NCI-H1930 (cell line): ENCODE measurements at places on chromosomes 2 and 18.

DNA sequence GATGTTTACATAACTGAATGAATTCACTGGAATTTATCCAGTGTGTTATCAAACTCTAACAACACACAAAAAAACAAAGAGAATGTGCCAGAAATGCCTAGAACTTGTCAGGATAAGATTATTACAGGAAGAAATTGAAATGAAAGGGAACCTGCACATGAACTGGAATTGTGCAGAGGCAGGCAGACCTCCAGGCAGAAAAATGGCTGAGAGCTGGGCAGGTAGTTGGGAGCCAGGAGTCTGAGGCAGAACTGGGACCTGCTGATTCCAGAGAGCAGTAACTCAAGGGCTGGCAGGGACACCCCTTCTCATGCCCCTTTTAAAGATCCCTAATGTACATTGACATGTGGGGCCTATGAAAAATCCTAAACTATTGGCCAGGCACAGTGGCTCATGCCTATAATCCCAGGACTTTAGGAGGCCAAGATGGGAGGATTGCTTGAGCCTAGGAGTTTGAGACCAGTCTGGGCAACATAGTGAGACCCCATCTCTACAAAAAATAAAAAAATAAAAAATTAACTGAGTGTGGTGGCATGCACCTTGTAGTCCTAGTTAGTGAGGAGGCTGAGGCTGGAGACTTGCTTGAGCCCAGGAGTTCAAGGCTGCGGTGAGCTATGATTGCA, 674 bp upstream of the SP110 start:
- DNase-seq: no peak

DNA sequence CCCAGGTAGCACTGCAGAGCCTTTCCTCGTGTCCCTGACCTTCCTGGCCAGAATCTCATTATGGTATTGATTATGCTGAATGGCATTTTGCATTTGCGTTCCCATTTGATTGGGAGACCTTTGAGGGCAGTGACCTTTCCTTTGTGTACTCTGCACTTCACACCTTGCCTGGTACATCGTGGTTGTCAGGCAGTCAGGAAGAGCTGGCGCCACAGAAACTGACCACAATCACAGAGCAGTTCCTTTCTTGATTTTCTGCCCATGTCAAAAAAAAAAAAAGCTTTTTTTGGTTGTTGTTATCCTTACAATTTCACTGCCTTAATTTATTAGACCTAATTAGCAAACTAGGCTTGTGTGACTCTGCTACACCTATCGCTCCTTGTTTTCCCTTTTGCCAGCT, 8.9 kb upstream of the KLHL29 start:
- DNase-seq: no peak

DNA sequence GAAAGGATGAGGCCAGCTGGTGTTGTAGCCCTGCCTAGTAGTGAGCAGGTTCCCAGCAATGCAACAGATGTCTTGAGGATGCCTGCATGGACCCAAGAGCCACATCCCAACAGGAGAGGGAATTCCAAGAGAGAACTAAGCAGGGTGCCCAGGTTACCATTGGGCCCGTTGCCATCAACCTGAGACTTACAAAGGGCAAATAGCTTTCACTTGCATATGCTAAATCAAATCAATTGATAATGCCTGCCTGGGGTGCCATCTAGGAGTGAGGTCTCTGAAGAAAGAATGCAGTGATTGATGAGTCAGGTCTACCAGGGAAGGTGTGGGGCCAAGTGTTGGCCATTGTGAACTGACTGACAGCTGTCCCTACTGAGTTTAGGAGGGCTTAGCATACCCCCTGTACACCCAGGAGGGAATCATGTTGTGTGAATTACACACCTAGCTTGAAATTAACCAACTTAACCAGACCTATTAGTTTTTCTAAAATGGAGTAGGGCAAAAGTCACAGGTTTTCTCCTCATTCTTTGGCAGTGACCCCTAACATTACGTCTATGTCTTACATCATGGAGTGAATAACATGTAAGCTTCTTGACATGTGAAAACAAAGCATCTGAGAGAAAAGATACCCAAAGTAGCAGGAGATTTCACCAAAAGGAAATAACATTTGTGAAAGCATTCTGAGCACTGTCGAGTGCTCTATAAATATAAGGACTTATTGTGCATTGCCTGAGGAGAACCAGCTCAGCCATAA, 32.3 kb downstream of the FHOD3 start:
- DNase-seq: no peak

GRCh38 chr2:173204316-173204715, 128.7 kb downstream of the MAP3K20 start:
- DNase-seq: no peak

- DNase-seq: no peak
Measured at GRCh38 chr2:163135256-163135655, 296.7 kb upstream of the KCNH7 start.

DNA sequence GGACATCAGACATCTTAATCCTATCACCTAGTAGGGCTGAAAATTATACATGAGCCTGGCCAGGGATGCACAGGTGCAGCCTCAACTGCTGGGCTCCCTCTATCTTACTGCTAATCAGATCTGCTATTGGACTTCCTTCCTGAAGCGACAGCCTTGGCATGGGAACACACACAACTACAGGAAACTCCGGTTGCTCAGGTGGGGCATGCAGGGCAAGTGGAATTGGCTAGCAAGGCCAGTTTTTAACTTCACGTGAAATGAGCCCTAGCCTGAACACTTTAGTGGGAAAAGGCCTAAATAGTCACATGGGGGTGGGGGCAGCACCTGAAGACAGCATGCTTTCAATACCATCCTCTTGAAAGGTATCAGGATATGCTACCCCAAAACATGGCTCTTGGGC, 147.9 kb upstream of the NCKAP5 start:
- DNase-seq: no peak

- DNase-seq: no peak
Measured at GRCh38 chr2:112301171-112301584, 25.8 kb downstream of the ZC3H6 start.

- no peak for DNase-seq
Measured at GRCh38 chr2:140797718-140798117, 1333.1 kb downstream of the LRP1B start.

GRCh38 chr18:13433685-13434084, 215.1 kb downstream of the LDLRAD4 start:
- no peak for DNase-seq

GRCh38 chr18:49514577-49514976, 27.5 kb upstream of the C18orf32 start:
- no peak for DNase-seq

DNA sequence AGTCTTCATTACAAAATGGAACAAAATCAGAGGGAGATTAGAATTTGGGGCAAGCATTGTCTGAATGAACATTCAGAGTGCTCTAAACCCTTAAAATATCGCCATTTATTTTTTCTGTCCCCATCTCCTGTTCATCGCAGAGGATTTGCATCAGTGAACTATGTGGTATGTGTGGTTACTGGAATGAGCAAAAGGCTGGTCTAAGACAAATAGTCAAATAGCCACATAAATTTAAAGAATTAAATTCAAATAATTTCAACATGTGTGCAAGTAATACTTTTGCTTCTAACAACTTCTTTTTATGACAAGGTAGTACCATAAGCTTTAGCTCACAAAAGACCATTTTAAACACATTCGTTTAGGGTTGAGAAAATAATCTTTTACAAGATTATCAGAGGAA, 82.6 kb upstream of the ST8SIA3 start:
- no peak for DNase-seq

- no peak for DNase-seq
Measured at GRCh38 chr18:28159055-28159454, 17.9 kb downstream of the CDH2 start.

- DNase-seq: no peak
Measured at GRCh38 chr2:160490733-160491685, 2.6 kb downstream of the RBMS1 start.

GRCh38 chr2:106572541-106573450, 85.6 kb downstream of the CD8B2 start:
- DNase-seq: no peak

- no peak for DNase-seq
Measured at GRCh38 chr2:25684577-25685473, 11.4 kb upstream of the DTNB start.

DNA sequence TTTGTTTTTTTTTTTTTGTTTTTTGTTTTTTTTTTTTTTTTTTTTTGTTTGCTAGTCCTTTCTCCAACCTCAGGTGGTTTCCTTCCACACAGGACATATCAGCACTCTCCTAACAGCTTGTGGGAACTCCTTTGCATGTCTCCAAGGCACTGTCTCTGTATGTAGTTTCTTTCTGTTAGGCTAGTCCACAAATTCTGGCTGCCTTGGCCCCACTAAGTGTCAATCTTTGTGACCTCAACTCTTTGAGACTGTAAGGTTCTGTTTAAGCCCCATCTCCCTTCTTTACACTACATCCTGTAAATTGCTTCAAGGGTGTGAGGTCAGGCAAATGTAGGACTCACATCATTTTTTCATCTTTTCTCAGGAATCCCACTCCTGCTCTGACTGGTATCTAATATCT, 85.1 kb downstream of the NCOA1 start:
- DNase-seq: no peak

DNA sequence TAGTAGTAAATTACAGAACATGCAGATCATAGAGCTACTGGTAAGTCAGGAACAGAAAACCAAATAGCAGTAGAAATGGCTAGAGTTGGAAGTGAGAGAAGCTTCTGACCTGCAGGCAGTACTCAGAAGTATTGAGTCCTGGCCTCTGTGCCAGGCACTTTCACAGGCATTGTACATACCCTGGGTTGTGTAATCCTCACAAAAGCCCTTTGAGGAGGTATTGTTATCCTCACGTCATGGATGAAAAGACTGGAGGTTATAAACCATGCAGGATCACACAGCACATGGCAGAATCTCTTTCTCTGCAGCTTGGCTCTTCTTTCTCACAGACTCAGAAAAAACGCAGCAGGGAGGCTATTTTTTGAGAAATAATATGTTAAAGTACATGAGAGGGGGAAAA, 789.3 kb upstream of the FAM98A start:
- DNase-seq: no peak

DNA sequence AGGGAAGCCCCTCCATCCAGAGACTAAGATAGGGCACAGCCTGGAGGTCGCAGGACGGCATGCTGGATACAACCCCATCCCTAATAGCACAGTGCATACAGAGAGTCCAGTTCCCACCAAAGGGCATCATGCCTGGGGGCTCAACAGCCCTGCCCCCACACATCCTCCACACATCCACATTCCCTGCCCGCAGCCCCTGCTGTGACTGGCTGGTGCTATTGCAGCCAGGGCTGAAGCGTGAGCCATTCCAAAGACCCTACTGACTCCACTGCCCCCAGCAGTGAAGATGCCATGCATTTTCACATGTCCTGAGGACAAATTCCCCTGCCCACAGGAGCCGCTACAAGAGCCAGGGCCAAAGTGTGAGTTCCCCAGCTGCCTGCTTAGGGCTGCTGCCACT, 641.6 kb downstream of the METTL4 start:
- DNase-seq: no peak

DNA sequence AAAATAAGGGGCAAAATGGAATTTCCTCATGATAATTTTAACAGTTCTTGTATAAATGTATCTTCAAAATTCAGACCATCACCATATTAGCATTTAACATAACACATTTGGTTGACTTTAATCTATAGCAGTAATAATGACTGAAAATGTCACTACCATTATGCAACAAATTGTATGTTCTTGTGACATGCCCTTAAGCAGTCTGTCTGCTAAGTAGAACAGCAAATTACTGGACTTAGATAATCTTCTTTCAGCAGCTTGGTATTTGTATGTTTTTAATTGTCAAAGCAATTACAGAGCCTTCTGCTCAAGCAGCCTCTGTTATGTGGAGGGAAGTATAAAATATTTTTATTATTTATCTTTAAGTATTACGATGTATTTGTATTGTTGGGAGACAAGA, 214.3 kb upstream of the NXPH2 start:
- DNase-seq: no peak
